MV-4-11 (cell line): ENCODE measurements at places on chromosomes 12 and 14.
A peak's percentile ranks its signal among the peaks of the same experiment; 100 is the strongest.

DNA sequence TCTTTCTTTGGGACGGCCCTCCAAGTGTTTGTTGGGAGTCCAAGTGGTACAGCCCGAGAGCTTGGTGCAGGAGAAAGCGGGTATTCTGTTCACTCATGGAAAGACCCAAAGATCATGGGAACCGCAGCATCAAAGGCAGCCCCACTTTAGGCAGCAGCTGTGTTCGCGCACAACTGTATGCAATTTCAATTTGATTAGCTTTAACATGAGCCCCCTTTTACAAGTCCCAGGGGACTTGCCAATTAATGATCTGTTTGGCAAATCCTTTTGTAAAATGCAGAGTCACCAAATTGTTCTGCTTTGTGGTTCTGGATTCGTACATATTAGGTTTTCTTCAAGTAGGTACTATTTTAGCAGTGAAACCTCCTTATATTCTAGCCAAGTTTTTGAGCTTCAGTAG lies 217.7 kb downstream of the AACS start:
- DNase-seq: no peak

GRCh38 chr12:32877601-32878459 lies 18.7 kb downstream of the PKP2 start:
- peak; percentile 23 for DNase-seq

DNA sequence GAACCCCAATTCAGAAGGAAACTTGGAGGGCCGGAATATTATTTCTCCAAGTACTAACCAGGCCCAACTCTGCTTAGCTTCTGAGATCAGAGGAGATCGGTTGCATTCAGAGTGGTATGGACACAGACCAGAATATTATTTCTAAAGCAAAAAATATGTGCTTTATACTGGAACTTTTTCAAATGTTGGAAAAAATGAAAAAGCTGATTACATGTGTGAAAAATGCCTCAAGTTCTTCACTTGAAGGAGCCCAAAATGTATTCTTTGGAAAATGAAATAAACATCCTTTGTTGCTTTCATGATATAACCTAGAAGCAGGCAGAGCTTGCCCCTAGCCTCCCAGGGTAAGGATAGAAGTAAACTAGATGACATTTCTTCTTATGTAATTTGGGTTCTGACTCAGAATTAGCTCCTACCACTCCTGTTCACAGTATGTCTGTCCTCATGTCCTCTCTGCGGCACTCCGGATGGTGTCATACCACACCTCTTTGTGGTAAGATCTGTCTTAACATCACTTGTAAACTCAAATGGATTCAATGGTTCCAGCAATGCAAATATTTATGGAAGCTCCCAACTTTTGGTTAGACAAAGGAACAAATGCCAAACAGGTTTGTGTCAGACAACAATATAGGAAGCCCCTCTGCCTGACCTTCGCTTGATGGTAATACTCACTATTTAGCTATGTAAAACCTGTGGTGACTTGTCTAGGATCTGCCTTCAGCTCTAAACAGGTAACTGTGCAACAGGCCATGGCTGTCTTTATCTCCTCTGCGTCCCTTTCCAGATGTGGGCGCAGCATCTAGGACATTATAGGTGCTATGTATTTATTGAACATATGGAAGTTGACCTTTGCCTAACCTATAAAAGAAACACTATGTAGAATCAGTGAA lies 178.5 kb downstream of the SSPN start:
- no peak for DNase-seq

GRCh38 chr12:24600996-24601395 lies 347.9 kb downstream of the BCAT1 start:
- peak; percentile 70 for DNase-seq

GRCh38 chr14:35385042-35385839 lies 19.3 kb downstream of the NFKBIA start:
- no peak for DNase-seq

GRCh38 chr14:62819931-62820330 lies 225.3 kb downstream of the KCNH5 start:
- DNase-seq: no peak

GRCh38 chr12:57461276-57461916 lies 1.8 kb downstream of the GLI1 start:
- no peak for DNase-seq

DNA sequence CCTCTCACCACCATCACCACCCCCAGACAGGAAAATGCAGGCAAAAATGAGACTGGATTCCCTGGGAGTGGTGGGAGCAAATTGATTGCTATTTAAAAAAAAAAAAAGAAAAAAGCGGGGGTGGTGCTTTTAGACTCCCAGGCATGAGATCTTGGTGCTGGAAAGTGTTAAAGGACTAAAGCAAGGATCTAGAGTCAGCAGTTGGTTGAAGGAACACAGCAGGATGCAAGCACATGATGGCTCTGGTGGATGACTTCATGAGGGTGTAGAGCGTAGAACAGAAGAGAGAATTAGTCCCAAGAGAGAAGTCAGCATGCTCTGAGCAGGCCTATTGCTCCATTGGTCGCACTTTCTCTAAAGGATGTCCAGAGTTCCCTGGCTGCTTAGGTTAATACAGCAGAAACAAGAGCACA lies 183.8 kb upstream of the HMGA2 start:
- no peak for DNase-seq

DNA sequence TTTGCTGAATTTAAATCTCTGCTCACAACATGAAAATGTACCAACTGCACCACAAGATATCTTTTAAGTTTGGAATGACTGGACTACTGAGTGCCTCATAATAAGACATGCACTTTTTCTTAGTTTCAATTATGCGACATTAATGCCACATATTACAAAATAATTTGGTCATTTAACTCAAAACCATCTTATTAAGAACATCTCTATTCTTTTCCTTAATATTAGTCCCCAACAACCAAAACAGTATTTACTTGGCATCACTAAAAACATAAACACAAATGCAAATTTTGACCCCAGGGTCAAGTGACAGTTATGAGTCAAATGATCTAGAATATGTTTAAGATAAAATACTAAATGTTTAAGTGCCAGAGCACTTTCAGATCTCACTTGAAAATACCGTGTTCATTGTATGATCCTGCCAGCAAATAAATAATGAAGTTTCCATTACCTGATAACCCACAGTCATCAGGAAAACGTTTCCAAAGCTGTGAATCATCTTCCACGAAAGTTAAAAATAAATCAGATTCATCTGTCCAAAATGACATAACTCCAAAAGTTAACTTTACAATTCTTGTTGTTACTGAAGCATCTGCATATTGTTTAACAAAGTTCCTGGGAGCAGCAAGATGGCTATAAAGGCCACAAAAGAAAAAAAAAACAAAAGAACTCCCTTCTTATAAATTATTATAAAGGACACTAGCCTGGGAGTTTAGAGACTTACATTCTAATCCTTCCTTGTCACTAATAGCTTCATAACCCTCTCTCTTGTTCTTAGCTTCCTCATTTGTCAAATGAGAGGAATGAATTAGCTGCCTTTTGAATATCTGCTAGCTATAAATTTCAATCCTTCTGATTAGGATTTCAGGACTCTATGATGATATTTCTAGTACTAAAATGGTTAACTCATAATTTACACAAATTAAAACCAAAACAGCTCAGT lies 30.5 kb upstream of the AP4S1 start:
- DNase-seq: peak; percentile 42

DNA sequence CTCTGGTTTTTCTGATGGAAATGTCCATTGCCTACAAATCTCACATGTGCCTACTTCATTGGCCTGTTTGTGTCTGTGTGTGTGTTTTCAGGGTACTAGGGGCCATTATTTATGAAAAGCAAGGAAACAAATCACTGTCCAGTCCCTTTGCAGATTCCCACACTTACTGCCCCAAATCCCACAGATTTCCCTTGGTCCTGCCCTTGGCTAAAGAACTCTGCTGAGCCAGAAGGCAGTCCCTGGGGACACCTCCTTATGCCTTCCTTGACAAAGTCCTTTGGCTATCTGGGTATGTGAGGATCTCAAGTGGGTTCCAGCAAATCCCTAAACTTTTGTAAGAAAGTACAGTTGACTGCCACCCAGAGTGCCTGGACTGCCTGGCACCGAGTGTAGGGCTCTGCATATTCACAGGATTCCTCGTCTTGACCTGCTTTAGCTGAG lies 388.1 kb downstream of the BCAT1 start:
- DNase-seq: no peak

- DNase-seq: peak; percentile 85
These were observed 79.0 kb downstream of the PRIMA1 start for GRCh38 chr14:93709249-93709648.

DNA sequence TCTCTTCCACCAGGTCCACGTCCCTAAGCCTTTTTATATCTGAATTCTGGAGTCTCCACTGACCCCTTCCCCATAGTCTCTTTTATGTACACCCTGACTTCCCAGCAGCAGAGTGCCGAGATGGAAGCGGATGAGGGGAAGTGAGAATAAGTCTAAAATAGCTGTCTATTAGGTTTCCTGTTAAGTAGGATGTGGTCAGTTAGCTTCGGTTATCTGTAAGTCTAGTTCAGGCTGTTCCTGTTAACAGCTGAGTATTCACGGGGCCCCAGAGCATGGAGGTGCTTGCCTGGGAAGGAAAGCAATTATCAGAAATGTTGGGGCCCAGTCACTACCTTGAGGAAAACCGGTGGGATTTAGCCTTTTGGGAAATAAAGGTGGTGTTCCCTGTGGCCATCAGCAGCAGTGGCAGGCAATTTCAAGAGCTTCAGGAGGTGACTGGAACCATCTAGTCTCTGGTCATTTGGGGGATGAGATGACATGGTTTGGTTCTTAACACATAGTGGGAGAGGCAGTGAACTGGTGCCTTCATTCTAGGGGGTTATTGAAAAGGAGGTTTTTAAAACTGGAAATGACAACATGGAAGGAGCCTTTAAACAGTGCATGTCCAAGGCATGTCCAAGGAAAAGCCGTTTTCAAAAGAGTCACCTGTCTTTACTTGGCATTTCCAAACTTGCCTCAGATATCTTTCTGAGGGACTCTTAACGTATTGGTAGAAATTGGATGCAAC lies 21.8 kb downstream of the CHST11 start:
- peak; percentile 97 for DNase-seq

- peak; percentile 93 for DNase-seq
These were observed 91.8 kb downstream of the SLC38A1 start for GRCh38 chr12:46177025-46177424.

DNA sequence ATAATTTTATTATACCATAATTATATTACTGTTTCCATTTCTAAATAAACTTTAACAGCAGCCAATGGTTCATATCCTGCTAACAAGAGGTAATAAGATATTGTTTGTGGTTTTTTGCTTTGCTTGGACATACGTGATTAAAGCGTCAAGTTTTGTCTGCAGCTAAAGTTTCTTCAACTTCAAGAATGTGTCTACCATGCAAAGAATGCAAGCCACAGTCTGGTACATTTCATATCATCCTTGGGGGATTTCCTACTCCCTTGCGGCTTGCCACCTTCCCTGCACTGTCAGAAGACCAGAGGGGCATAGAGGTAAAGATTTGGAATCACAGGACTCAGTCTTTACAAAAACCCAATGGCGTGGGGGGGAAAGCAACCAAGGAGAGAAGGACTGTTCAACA lies 125.2 kb downstream of the MED13L start:
- DNase-seq: no peak

- DNase-seq: no peak
These were observed 7.8 kb upstream of the SLC6A12 start for GRCh38 chr12:221736-222135.

GRCh38 chr14:79476552-79476951 lies 734.8 kb downstream of the DIO2 start:
- DNase-seq: no peak

GRCh38 chr12:91275321-91275720 lies 92.7 kb upstream of the DCN start:
- no peak for DNase-seq

DNA sequence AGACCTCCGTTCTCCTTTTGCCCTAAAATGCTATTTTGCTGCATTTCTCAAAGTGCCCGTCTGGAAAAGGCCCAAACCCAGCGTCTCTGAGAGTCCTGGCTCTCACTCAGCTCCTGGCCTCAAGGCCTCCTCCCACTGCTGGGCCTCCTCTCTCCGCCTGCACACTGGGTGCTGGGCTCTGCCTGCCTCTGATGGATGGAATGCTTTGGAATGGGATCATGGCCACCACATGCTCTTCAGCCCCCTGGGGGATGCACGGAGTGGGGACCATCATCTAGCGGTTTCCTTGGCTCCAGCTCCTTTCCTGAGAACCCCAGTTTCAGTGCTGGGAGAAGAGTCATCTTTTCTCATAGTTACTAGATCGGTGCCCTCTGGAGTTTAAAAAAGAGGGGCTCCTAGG lies 65.2 kb downstream of the KDM2B start:
- DNase-seq: no peak

- no peak for DNase-seq
These were observed 196.5 kb upstream of the PZP start for GRCh38 chr12:9404469-9405260.

DNA sequence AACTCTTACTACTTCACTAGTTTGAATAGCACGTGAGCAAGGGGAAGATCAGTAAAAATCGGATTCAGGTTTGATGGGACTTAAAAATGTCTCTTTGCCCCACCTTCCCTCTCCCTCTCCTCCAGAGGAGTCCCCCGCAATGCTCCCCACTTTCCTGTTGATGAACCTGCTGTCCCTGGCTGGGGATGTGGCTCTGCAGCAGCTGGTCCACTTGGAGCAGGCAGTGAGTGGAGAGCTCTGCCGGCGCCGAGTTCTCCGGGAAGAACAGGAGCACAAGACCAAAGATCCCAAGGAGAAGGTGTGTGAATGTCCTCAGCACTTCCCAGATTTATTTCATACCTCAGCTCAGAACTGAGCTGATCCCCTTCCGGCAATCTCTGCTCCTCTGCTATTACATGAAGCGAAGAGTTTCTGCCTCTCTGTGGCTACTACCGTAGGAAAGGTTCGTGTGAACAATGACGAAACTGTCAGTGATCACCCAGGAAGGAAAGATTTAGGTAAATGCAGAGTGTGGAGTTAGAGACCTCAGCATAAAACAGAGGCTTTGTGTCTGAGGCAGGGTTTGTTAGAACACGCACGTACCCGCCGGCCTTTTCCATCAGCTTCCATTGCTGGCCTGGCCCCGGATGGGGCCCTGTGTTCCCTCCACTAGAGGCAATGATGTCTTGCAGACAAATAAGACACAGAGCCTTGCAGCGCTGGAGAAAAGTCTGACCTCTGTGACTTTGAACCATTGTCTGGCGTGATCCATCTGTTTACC lies 7.4 kb upstream of the GAPDH start:
- no peak for DNase-seq

- no peak for DNase-seq
These were observed 485.5 kb upstream of the FOXG1 start for GRCh38 chr14:28280997-28281598.

GRCh38 chr12:110102255-110102654 lies 21.9 kb upstream of the IFT81 start:
- DNase-seq: peak; percentile 86

DNA sequence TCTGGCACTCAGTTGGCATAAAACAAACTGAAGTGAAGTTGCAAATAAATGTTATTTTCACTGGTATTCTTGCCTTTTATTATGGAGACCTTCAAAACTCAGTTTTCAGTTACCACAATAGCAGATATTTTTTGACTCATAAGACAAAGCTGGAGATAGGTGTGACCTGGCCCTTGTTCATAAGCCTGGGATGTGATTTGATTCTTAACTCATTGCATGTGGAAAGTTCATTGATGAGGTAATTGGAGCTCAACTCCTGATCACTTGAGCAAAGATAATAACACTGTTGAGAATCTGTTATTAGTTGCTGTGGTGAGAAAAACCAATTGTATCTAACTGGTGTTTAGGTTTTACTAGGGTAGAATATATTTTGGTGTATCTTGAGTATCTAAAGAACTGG lies 105.1 kb downstream of the AEBP2 start:
- DNase-seq: no peak
